ENCODE measurements at places on chromosomes 16 and 17.

DNA sequence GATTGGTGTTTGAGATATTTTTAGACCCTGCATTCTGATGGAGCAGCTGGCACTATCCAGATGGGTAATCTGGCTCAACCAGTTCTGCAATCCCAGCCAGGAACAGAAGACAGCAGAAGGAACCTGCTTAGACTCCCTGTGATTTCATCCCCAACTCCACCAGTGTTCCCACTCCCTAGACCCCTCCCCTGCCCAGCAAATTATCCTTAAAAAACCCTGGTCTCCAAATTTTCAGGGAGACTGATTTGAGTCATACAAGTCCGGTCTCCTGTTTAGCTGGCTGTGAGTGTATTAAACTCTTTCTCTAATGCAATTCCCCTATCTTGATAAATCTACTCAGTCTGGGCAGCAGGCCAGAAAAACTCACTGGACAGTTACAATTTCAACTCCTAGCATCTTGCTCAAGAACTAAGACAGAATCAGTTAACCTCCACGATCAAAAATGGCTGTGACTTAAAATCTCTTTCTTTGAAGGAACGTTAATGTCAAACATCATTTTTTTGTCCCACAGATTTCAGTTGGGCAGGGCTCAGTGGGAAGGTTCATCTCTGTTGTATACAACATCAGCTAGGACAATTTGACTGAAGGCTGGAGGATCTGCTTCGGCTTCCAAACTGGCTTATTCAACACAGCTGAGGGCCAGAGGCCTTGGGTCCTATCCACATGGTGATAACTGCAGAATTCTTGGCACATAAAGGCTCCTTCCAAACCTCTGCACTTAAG lies 4.9 kb upstream of the RBL2 start:
- no peak for DNase-seq

GRCh38 chr17:45973099-45973780 lies 25.8 kb upstream of the STH start:
- DNase-seq = no peak

DNA sequence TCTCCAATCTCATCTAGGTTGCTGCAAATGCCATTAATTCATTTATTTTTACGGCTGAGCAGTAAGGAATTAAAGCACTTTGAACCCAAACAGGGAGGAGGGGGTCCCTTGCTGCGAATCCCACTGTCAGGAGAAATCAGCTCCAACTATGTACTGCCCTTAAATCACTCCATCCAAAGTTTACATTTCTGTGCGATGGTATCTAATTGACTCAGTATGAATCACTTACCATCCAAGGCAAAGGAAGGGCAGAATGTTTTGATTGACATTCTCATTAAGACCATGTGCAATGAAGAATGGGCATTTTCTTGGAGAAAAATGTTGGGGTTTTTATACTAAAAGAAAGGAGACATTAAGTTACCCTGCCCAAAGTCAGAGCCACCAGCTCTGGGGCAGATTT lies 47.7 kb upstream of the XYLT1 start:
- DNase-seq = no peak

DNA sequence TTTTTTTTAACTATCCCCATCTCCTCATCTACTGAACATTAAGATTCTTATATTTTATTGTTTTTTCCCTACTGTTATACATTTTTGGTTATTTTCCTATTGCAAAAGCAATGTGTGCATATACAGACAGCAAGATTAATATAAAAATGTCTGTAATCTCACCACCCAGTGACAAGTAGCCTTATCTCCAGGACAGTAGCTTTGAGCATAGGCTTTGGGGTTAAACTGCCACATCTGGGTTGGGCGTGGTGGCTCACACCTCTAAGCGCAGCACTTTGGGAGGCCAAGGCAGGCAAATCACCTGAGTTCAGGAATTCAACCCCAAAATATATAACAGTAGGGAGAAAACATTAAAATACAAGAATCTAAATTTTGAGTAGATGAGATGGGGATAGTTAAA lies 27.4 kb upstream of the SSTR2 start:
- no peak for DNase-seq

DNA sequence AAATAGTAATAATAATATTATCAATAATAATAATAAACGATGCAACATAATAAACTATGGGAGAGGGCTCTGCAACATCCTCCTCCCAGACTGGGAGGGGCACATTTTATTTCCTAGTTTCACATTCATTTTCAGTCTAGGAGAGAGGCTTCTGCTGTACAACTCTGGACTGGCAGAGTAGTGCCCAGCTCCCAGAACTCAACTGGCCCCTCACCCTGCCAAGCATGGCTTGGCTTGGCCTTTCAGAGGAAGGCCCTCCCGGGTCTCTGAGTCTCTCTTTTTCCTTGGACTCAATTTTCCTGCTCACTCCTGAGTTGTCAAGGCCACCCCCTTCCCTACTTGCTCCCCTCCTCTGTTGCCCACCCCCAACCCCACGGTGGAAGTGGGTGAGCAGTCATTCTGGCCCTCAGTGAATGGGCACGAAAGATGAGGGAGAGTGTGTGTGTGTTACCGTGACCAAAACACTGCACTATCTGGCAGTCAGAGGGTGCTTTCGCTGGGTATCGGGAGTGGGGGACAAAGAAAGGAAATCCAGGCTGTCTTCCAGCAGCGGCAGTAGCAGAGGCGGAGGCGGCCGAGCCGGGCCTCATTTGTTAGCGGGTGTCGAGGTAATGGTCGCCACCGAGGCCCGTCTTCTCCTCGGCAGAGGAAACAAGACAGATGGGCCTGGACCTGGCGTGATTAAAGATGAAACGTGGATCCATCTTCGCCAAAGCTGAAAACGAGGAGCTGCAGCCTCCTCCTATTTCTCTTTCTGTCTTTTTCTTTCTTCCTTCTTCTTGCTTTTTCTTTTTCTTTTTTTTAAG lies 2.3 kb downstream of the HOXB4 start:
- no peak for DNase-seq

- DNase-seq = no peak
Measured at GRCh38 chr16:83365166-83365565, 442.6 kb upstream of the HSBP1 start.

- no peak for DNase-seq
Measured at GRCh38 chr16:30731411-30731810, 16.8 kb upstream of the PHKG2 start.

Data from nucleus accumbens (tissue), 56 donors.